ENCODE measurements at places on chromosomes 3 and 15. TPM values are rescaled to one million over a fixed set of nuclear protein-coding genes. Genes with fewer than 3 reads are reported as not detected.

GRCh38 chr3:71710906-71711494, 14.2 kb downstream of the EIF4E3 start:
- DNase-seq: peak; percentile 26

DNA sequence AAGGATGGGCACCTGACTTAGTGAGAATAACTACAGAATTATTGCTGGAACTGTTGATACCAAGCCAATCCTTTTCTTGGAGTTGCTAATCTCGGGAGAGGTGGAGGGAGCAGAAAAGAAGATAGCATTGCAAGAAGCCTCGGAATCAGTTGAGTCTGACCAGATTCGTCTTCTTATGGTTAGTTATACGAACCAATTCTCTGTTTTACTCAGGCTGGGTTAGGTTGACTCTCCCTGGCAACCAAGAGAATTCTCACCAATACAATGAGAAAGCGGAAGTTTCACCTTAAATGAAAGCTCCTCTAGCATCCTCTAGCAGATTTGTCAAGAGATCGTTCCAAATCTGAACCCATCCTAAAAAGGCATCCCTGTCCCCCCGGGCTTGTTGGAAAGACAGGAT, 43.5 kb upstream of the UBE2E1 start:
- DNase-seq: no peak

- no peak for DNase-seq
Measured at GRCh38 chr15:39127151-39127790, 453.6 kb upstream of the THBS1 start.

DNA sequence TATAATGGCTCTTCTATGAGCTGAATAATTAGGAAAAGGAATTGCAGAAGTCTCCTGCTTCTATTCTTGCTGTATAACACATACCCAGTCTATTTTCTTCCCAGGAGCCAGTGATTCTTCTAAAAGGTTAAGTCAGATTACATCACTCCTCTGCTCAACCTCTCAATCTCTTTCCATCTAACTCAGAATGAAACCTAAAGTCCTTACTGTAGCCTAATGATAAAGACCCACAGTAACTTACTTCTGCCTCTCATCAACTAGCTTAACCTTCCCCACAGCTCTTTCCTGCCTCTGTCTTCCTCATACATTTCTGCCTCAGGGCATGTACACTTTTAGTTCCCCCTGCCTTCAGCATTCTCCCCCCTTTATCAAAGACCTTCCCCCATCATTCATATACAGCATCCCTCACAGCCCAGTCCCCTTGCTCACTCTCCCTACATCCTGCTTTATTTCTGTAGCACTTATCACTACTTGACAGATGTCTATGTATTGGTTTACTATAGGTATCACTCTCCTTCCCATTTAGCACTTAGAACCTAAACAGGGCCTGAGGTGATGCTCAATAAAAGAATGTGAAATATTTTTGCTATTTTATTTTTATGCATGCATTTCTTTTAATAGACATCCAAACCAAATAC, 28.5 kb upstream of the CMTM6 start:
- DNase-seq: no peak

- DNase-seq: peak; percentile 42
Measured at GRCh38 chr3:101780661-101781060, 1.6 kb downstream of the NXPE3 start.

DNA sequence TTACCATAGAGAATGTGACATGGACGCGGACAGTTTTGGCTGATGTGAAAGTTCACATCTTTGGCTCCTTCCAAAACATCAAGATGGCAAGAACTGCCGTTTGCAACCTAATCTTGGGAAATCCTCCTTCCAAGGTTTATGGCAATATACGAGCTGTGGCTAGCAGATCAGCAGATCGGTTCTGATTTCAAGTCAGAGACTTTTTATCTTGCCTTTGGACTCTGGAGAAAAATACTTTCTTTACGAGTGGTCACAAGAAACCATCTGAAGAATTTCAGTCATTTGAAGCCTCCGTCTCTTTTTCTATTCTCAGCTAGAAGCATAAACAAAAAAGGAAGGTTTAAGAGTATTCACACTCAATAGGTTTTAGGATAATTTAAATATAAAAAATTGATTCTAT, 153.5 kb upstream of the MEIS2 start:
- DNase-seq: no peak

GRCh38 chr3:57268416-57268815, 24.1 kb downstream of the ASB14 start:
- DNase-seq: no peak

GRCh38 chr15:100438570-100438969, 90.2 kb downstream of the CERS3 start:
- DNase-seq: no peak

DNA sequence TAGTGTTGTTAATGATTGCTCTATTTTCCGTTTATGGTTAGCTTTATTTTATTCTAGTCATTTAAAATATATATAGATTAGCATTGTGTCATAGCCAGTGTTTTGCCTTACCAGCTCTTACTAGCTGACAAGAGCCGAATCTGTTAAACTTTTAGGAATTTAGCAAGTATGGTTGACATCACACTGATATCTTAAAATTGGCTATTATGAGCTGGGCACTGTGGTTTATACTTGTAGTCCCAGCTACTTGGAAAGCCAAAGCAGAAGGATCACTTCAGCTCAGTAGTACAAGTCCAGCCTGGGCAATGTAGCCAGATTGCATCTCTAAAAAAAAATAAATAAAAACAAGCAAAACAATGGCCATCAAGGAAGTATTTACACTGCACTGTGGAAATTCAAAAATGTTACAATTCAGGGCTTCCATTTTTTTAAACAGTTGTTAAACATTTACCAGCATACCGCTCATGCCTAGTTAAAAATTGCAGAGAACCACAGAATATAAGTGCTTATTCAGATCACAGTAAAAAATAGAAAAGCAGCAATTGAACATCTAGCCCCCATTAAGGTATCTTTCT, 208.4 kb upstream of the CGNL1 start:
- no peak for DNase-seq

GRCh38 chr15:23642413-23643044, 5.1 kb downstream of the MAGEL2 start:
- DNase-seq: no peak

Gene GOLGA8J
- total RNA-seq: not detected

Gene NPAP1
- not detected for total RNA-seq

Gene ACP3
- total RNA-seq: not detected

Gene RBMS3
- 31.7 TPM for total RNA-seq

Gene RPL15
- total RNA-seq: 846 TPM
